ENCODE measurements at places on chromosomes 7 and 10. TPM values are rescaled to one million over a fixed set of nuclear protein-coding genes. Genes with fewer than 3 reads are reported as not detected.

DNA sequence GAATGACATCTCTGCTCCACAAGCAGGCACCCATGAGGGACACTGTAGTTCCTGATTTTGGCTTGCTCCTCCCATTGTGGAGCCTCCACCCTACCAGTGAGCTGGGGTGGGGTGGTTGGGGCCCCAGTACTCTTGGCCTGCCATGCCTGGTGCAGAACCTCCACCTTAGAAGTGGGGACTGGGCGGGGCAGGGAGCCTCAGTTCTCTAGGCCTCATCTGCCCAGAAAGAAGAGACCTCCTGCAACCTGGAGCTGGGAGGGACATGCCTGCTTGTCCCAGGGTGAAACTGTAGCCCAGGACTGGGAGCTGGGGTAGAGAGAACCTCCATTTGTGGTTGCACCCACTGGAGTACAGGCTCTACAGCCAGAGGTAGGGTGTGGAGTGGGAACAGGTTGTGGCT lies 14.4 kb downstream of the RAMP3 start:
- no peaks in the 10 kb centered on the region for H3K36me3 ChIP-seq
- DNase-seq = no peak
- H3K27me3 ChIP-seq = no peaks in the 10 kb centered on the region
- H3K4me1 ChIP-seq = no peaks in the 10 kb centered on the region
- no peak overlapping the region for H3K27ac ChIP-seq

DNA sequence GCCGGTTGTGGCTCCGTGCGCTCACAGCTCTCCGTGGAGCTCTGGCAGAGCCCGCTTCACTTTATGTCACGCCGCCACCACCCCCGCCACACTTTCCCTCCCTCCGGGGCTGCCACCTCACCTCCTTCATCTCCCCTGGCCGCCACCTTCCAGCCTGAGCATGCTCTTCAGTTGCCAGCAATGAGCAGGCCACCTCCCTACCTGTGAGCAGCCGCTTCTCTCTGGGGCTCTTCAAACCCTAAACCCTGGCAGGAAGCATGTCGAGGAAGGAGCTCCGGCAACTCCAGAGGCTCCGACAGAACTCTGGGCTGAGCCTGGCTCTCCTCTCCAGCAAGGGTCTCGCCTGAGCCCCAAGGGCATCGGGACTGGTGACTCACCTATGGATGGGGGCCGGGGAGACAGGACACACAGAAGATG lies 36.7 kb downstream of the GBX1 start:
- peaks cover 20% of the 10 kb centered on the region for H3K36me3 ChIP-seq
- no peak for DNase-seq
- H3K27ac ChIP-seq = no peak overlapping the region

The EXOC4 gene
- 33.8 TPM for polyA plus RNA-seq

GRCh38 chr7:91847876-91848588 lies 32.5 kb downstream of the MTERF1 start:
- no peaks in the 10 kb centered on the region for H3K4me1 ChIP-seq
- no peak overlapping the region for H3K27ac ChIP-seq
- no peaks in the 10 kb centered on the region for H3K36me3 ChIP-seq
- no peak for DNase-seq
- no peak overlapping the region for H3K4me3 ChIP-seq

DNA sequence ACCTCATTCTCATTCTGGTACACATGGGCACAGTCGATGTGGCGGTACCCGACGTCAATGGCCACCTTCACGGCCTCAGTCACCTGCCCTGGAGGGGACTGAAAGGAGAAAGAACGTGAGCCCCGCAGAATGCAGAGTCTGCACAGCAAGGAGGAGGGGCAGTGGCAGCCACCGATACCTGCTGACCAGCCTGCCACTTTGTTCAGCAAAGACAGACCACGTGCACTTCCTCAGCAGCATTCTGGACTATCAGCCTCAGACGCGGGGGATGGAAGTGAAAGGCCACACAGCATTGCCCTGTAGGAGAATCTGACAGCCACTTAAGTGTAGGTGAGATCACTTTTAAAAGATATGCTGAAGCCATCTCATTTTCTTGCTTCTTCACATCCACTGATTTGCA lies 7.2 kb downstream of the AKR1B1 start:
- peaks cover 18% of the 10 kb centered on the region for H3K4me1 ChIP-seq
- no peaks in the 10 kb centered on the region for H3K27me3 ChIP-seq
- no peak for DNase-seq

DNA sequence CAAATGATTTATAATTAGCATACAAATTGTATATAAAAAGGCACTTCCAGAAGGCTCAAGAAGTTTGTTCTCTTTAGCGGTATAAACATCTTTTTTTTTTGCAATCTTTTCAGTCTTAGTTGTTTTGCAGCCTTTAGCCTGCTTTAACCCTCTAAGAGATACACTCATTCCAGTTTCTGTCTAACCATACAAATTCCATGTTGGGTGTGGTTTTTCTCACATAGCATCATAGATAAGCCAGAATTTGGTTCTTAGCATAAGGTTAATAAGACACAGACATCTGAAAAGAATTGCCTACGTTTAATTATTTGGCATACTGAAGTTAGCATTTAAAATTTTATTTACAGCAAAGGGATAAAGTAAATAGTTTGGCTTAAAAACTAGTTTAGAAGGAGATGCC lies 92.5 kb upstream of the NPVF start:
- no peak overlapping the region for H3K4me3 ChIP-seq
- H3K27me3 ChIP-seq = no peaks in the 10 kb centered on the region
- H3K36me3 ChIP-seq = no peaks in the 10 kb centered on the region
- no peak for DNase-seq

- H3K27me3 ChIP-seq = no peaks in the 10 kb centered on the region
- peaks cover 15% of the 10 kb centered on the region for H3K4me1 ChIP-seq
- no peak overlapping the region for H3K4me3 ChIP-seq
- H3K36me3 ChIP-seq = peaks cover 30% of the 10 kb centered on the region
- H3K27ac ChIP-seq = no peak overlapping the region
Measured at GRCh38 chr7:129707910-129708499, 96.5 kb downstream of the NRF1 start.

DNA sequence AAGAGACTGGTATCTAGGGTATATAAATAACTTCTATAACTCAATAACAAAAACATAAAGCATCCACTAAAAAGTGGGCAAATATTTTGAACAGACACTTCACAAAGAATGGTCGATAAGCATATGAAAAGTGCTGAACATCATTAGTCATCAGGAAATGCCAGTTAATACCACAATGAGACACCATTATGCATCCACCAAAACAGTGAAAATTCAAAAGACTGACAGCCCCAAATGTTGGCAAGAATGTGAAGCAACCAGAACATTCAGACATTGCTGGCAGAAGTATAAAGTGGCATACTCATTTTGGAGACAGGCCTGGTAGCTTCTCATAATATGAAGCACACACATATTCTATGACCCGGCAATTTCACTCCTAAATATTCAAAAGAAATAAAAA lies 26.5 kb upstream of the GSAP start:
- H3K36me3 ChIP-seq = no peaks in the 10 kb centered on the region
- H3K4me1 ChIP-seq = no peaks in the 10 kb centered on the region
- H3K27ac ChIP-seq = no peak overlapping the region
- H3K27me3 ChIP-seq = peaks cover 3% of the 10 kb centered on the region
- no peak for DNase-seq
- no peak overlapping the region for H3K4me3 ChIP-seq

The C7orf33 gene
- not detected for polyA plus RNA-seq

- no peak overlapping the region for H3K27ac ChIP-seq
- no peaks in the 10 kb centered on the region for H3K4me1 ChIP-seq
- H3K4me3 ChIP-seq = no peak overlapping the region
- no peaks in the 10 kb centered on the region for H3K27me3 ChIP-seq
- peaks cover 57% of the 10 kb centered on the region for H3K36me3 ChIP-seq
Measured at GRCh38 chr10:6455592-6455991, 124.5 kb downstream of the PRKCQ start.

GRCh38 chr10:132929953-132930548 lies 12.3 kb downstream of the CFAP46 start:
- no peaks in the 10 kb centered on the region for H3K4me1 ChIP-seq
- DNase-seq = no peak
- no peak overlapping the region for H3K27ac ChIP-seq
- H3K27me3 ChIP-seq = no peaks in the 10 kb centered on the region
- no peak overlapping the region for H3K4me3 ChIP-seq
- H3K36me3 ChIP-seq = no peaks in the 10 kb centered on the region

The TEX36 gene
- not detected for polyA plus RNA-seq
